ENCODE measurements at places on chromosomes 7 and 10.

GRCh38 chr7:70694434-70694970 lies 437.4 kb upstream of the GALNT17 start:
- peak; percentile 17 for DNase-seq

GRCh38 chr7:112905950-112906349 lies 115.8 kb upstream of the TMEM168 start:
- DNase-seq: no peak

DNA sequence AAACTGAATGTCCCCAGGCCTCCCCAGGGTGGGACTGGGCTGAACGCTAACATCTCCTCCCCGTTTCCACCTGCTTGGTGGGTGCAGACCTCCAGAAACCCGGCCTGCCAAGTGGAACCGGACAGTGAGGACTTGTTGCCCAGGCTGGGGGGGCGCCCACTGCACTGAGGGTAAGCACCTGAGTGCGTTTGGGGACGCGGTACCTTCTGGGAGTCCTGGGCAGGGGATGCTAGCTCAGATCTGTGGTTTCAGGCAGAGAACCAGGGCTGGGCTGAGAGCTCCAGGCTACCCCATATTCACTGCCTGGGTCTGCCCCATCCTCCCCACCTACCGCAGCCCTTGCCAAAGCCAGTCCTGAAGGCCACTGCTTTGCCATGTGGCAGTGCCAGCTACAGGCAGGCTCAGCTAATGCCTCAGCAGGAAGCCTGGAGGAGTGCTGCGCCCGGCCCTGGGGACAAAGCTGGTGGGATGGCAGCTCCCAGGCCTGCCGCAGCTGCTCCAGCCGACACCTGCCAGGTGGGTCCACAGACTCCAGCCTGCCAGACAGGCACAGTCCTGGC lies 3.5 kb upstream of the ZNF467 start:
- no peak for DNase-seq

DNA sequence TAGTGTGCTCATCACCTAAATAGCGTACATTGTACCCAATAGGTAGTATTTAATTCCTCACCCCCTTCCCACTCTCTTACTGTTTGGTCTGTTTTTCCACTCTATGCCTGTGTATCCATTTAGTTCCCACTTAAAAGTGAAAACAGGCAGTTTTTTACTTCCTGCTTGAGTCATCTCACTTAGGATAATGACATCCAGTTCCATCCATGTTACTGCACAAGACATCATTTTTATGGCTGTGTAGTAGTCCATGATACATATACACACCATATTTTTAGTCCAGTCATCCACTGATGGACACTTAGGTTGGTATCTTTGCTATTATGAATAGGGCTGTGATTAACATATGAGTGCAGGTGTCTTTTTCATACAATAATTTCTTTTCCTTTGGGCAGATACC lies 10.1 kb downstream of the STK17A start:
- DNase-seq: no peak

DNA sequence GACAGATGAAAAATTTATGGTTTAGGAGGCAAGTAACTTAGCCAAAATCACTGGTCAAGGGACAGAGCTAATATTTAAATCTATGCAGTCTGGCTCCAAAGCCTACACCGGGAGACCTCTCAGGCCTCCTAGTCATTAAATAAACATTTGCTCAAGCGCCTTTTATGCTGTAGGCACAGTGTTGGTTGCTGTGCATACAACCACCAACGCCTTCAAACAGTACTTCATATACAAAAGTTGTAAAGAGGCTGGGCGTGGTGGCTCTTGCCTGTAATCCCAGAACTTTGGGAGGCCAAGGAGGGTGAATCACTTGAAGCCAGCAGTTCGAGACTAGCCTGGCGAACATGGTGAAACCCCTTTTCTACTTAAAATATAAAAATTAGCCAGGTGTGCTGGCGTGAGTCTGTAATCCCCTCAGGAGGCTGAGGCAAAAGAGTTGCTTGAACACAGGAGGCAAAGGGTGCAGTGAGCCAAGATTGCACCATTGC lies 159.8 kb downstream of the MAGI2 start:
- no peak for DNase-seq

GRCh38 chr10:57986422-57986821 lies 281.3 kb downstream of the IPMK start:
- no peak for DNase-seq

DNA sequence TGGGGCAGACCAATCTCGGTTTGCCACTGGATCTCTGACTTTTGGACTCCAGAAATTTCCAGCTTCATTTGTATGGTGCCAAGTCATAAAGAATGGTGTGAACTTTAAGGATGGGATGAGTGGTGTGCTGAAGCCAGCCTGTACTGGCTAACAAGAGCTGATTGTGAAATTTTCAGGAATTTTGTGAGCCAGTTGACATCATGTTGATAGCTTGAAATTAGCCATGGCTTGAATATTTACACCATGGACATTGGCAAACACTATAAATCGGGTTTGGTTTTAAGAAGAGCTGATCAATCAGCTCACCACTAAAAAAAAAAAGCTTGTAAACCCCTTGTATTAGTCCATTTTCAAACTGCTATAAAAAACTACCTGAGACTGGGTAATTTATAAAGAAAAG lies 14.1 kb upstream of the MYH16 start:
- no peak for DNase-seq
